ENCODE measurements at places on chromosomes 7 and 10.
A peak's percentile ranks its signal among the peaks of the same experiment; 100 is the strongest.

GRCh38 chr7:67788669-67789068 lies 792.0 kb downstream of the TYW1 start:
- peak; percentile 17 for DNase-seq

DNA sequence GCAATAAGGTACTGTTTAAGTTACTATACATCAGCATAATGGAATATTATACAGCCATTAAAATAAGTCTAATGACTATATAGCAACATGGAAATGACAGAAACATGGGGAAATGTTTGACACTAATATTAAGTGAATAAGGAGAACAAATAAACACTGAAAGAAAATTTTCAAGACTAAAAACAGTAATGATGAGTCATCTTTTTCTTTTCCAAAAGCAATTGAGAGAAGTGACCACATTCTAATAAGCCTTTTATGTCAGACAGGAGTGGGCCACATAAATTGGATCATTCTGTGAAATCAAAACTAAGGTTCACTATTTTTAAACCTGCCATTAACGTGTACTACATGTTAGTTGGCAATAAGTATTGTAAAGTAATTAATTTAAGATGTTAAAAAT lies 187.5 kb downstream of the AHR start:
- DNase-seq = no peak

DNA sequence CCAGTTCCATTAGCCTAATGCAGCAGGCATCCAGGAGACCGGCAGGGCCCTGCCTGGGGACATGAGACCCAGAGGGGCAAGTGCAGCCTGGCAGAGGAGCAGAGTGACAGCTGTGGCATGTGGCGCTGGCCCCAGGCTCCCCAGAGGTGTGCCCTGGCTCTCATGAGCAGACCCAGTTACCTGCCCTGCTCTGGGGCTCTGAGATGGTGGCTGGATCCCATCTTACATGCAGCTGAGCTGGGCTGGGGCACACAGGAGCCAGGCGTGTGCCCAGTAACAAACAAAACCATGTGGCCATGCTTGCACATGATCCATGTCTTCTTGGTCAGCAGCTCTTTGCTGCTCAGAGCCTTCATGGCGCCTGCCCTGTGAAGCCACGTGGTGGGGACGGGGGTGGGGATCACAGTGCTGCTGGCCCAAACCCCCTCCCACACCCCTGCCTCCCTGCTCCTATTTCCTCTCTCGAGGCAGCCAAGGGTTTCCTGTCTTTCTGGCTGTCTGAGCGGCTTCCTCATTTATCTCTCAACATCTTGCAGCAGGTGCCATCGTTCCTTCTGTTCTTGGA lies 40.3 kb upstream of the GTF2I start:
- no peak for DNase-seq

DNA sequence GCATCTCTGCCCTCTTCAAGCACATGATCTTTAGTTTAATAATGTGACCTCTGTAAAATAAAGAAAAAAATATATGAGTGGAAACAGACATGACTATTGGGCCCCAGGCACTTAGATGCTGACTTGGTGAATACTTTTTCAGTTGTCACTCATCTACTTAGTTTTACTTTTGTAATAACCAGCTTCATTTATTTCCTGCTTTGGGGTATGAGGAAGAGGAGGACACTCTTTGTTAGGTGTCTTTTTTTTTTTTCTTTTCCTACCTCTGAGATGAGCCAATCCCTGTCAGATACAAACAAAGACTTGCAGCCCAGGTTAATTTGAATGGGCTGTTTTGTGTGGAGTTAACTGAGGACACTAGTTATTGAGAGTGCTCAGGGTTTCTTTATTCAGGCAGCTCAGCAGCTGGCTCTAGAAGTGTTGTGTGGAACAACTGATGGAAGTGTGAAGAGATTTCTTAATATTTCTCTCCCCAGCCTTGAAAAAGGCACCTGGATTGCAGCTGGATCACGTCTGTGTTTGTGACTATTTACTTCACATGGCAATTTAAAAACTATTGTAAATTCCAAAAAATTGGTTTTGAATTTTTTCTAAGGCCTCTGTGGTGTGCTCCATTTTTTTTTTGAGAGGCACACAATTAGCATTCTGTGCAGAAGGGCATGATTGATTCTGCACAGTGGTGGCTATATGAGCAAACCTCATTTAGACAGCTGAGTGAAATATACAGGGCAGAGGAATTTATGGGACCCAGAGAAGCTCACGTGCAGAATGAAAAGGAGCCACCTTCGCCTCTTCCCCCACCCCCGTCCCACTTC lies 333.8 kb downstream of the LRMDA start:
- no peak for DNase-seq

DNA sequence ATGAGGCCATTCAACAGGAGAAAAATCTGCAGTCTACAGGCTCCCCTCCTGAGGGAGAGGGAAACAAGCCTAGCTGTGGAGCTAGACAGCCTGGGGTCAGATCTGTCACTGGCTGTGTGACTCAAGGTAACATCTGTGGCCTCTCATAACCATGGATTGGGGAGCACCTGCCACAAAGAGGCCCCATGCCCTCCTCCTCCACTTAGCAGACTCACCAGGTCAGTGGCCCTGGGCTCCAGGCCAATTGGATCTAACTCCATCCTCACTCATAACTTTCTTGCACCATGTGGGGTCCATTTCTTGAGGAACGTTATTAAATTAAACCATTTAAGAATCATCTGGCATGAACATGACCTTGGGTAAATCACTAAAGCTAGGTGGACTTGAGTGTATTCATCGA lies 1.8 kb downstream of the GDF10 start:
- no peak for DNase-seq

GRCh38 chr7:40541336-40541735 lies 406.5 kb downstream of the SUGCT start:
- DNase-seq = no peak

- no peak for DNase-seq
Observed at GRCh38 chr10:25575343-25575742, 358.7 kb upstream of the MYO3A start.

- no peak for DNase-seq
Observed at GRCh38 chr7:114708646-114709045, 213.2 kb upstream of the MDFIC start.

- no peak for DNase-seq
Observed at GRCh38 chr10:122164815-122165483, 106.1 kb upstream of the BTBD16 start.

DNA sequence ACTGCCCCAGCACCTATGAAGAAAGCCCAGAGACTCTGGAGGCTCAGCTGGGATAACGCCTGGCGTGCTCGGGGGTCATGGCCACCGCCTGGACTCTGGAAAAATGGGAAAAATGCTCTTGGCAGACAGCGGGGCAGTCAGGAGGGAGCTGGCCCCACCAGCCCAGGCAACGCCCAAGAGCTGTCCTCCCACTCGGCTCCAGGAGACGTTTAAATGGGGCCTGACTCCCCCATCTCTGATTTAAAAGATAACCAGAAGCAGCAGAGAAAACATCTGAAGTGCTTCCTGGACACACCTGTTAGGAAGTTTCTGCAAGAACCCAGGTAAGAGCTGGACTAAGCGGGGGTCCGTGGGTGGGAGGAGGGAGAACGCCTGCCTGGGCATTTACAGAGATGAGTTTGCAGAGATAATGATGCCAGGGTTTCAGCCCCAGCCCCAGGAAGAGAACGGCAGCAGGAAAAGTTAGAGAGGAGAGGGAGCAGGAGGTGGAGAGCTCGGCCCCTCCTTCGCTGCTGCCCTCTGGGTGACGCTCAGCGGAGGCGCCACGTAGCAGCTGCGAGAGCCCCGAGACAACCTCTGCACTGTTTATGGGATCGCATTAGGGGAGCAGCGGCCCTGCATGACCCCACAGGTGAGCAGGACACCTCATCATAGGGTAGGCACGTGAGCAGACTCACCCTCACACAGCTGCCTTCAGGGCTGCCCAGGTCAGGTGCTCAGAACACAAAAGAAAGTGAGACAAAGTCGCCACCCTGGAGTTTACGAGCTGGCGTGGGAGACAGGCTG lies 83.5 kb upstream of the INSIG1 start:
- peak; percentile 54 for DNase-seq

GRCh38 chr10:31864834-31865518 lies 63.7 kb downstream of the ARHGAP12 start:
- DNase-seq = no peak

Data from COR-L47 (cell line).